Kidney (tissue), 22 donors: ENCODE measurements at places on chromosomes 12 and 14. TPM values are rescaled to one million over a fixed set of nuclear protein-coding genes. Genes with fewer than 3 reads are reported as not detected.

DNA sequence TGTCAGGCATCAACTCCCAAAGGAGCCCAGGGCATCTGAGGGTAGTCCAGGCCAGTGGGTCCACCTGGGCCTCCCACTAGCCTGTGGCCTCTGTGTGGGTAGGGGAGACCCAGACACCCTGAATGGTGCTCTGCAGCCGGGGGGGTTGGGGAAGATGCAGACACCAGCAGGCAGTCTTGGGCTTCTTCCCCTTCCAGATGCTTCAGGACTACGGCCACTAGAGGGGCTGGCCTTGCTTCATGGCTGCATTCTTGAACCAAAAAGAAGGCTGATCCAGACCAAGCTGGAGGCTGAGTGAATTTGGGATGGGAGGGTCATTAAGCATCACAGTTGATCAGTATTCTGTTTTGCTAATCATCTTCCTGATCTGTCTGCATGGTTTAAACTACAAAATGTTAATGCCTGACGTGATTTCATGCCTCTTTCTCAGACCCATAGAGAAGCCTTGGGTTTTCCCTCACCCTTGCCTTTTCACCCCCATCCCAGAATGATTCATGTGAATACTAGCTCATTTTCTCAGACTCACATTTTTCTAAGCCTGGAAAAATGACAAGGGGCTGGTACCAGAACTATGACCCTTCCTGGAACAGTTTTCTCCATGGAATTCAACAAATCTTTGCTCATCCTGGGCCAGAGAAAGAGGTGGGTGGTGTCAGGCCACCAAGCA lies 134.2 kb downstream of the NTF3 start:
- peak; percentile 5 for DNase-seq

DNA sequence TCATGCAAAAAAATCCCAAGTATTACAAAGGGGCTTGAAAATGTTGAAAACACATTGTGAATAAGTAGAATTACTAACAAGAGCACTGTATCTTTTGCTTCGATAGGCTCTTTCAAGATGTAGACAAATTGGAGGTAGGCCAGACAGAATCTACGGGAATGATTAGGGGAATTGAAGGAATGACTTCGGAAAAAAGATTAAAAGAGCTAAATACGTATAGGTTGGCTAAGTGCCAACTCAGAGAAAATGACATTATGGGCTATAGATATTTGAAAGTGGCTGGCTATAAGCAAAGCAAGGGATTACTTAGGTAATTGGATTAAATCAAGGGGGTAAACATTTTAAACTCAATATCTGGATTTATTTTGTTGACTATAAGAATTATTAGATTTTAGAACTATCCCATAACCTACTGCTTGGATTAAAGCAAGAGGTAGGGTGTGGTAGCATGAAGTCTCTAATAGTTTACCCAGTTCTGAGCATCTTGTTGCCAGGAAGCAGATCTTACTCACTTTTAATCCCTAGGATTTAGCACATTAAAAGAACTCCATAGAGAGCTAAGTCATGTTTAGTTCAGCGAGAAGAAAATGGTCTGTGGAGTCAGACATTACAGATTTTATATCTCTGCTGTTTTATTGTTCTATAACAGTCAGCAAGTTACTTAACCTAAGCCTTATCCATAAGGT lies 489.8 kb downstream of the DIO2 start:
- DNase-seq, result no peak

GRCh38 chr14:75132382-75133086 lies 5.7 kb upstream of the NEK9 start:
- peak; percentile 92 for DNase-seq

The COCH gene
- polyA plus RNA-seq, result 1.8 TPM

The ANO2 gene
- 0.34 TPM for polyA plus RNA-seq

The PTGER2 gene
- 3.4 TPM for polyA plus RNA-seq
